DMS 273 treated with DMSO at 0.1 percent for 48 hours (cell line): ENCODE measurements at places on chromosomes 11 and 22.

- no peak for DNase-seq
Observed at GRCh38 chr22:27028093-27028492, 370.7 kb downstream of the MIAT start.

DNA sequence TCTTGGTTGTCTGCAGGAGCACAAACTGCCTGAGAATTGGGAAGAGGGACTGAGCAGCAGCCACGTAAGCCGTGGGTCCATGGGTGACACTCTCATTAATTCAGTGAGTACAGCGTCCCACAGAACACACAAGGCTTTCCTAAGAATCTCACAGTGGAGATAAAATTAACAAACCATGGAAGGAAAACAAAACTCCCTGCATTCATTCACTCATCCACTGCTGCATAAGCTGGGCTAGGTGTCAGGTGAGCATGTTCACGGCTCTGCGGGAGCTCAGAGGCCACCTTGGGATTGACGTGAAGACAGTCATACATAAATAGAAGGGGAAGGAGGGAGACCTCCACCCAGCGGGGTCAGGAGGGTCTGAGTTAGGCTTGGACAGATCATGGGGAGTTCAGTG lies 1442.7 kb downstream of the TBC1D22A start:
- DNase-seq = no peak

DNA sequence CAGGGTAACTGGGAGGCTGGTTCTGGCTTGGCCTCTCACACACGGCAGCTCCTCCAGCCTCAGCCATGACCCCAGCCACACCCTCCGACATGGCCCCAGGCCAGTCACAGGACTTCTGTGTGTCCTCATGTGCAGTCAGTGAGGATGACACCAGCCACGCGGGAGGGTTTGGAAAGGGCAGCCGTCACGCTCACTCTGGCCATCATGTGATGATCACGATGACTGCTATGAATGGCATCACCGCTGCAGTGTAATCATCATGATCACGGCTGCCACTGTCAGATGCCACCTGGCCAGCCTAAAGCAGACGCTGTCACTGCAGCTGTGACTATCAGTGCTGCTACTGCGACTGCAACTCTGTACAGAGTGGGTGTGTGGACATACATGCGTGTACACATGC lies 640.9 kb downstream of the BRD1 start:
- DNase-seq = no peak

DNA sequence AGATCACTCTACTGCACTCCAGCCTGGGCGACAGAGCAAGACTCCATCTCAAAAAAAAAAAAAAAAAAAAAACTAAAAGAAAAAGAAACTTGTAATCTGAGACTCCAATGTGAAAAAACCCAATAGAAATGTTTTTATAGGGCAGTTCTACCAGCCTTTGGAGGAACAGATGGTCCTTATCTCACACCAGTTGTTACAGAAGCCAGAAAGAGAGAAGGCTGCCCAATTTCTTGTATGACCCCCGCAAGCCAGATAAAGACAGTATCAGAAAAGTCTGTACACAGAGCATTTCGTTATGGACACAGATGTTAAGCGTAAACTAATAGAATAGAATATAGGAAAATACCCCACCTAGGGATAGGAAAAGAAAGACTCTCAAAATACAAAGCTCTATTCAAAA lies 11.3 kb upstream of the TSGA10IP start:
- peak; percentile 80 for DNase-seq

DNA sequence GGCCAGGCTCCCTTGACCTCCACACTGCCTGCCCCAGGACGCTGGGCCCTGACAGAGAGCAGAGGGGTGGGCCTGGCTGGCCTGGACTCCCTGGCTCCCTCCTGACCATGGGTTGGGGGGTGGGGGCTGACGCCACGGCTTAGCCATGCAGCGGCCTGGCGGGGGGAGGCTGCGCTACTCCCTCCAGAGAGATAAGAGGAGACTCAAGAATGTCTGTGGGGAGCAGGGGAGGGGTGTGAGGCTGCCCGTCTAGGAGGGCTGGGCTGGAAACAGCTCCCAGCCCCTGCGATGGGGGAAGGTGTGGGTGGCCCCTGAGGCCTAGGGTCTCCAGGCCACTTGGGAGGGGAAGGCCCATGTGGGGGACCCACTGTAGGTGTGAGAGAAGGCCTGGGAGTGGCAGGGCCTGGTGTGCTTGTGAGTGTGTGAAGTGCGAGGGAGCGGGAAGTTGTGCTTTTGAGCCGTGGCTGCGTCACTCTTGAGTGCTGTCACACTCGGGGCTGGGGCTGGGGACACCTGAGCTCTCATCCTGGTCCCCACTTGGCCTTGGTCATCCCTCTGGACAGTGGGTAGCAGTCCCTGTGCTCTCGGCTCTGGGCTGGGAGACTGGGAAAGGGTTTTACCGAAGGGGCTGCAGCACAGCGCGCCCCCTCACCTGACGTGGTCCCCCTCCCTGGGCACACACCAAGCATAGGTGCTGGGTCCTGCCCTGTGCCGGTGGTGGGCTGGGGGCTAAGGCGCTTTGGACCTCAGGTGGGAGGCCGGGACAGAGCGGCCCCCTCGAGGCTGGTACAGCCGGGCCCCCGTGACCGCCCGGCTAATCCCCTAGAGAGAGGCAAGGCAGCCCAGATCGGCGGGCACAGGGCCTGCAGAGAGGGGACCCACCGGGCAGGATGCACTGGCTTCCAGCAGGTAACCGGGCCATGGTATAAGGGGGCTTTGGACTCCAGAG lies 2.4 kb downstream of the MYRF start:
- DNase-seq = no peak

- peak; percentile 19 for DNase-seq
Observed at GRCh38 chr22:17501679-17502285, 61.5 kb upstream of the SLC25A18 start.

DNA sequence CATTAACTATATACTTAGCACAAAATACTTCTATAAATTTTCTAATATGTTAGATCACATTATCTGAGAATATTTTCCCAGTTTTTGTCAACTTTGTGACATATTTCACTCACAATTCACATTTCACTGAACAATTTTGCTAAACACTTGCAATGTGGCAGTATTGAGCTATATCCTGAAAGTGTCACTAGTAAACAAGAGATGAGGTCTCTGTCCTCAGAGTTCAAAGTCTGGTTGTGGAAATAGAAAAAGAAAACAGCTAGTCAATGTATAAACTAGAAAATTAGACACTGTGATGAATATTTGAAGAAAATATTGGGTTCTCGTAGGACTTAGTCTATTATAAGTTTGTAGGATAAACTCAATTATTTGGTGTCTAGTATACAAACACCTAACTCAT lies 87.4 kb upstream of the CHORDC1 start:
- DNase-seq = no peak

GRCh38 chr11:70894566-70895365 lies 357.6 kb downstream of the SHANK2 start:
- DNase-seq = no peak

GRCh38 chr11:12009617-12010321 lies 1.3 kb upstream of the DKK3 start:
- no peak for DNase-seq

DNA sequence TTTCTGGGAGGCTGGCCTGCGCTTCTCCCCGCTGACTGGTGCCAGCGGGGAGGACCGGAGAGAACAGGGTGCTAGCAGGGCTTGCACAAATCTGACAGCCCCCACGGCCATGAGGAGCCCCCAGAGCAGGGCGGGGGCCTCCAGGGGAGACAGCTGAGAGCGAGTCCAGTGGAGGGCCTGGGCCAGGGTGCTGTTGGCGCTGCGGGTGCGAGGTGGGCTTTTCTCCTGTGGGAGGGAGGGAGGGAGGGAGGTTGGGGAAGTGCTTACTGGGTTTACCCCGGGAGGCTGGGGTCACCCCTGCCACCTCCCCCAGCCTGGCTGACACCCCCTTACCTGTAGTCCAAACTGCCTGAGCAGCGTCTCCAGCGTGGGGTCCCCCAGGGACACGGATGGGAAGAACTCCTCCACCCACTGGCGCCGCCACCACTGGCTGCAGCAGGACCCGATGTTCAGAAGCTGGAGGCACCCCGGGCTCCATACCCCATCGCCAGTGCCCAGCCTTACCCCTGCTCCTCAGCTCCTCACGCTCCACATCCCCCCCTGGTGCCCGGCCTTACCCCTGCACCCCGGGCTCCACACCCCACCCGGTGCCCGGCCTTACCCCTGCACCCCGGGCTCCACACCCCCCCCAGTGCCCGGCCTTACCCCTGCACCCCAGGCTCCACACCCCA lies 3.9 kb downstream of the LMF2 start:
- DNase-seq = no peak

GRCh38 chr11:65260756-65261590 lies 789 bp upstream of the POLA2 start:
- no peak for DNase-seq

DNA sequence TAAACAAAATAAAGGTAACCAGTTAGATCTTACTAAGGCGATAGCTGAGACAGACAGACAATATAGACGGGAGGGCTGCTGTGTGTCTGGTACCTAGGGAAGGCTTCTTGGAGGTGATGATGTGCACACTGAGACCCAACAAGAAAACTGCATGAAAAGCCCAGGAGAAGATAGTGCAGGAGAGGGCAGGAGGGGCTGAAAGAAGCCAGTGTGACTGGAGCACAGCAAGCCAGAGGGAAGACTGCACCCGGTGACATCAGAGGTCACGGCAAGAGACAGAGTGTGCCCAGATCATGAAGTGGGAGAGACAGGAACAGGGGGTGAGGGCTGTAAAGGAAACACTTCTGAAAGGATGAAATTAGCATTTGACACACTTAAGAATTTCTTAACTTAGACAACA lies 266.3 kb downstream of the BRD1 start:
- DNase-seq = no peak

GRCh38 chr22:27804470-27805297 lies 3.1 kb upstream of the MN1 start:
- peak; percentile 17 for DNase-seq

- DNase-seq = no peak
Observed at GRCh38 chr11:116693593-116694348, 79.0 kb downstream of the BUD13 start.

- DNase-seq = no peak
Observed at GRCh38 chr11:104668797-104669463, 229.3 kb downstream of the CASP12 start.

GRCh38 chr22:45579806-45580725 lies 77.4 kb downstream of the FBLN1 start:
- no peak for DNase-seq

GRCh38 chr11:76701294-76702040 lies 30.9 kb upstream of the LRRC32 start:
- DNase-seq = no peak
